Panc1 (cell line): ENCODE measurements at places on chromosomes 6 and 20. TPM values are rescaled to one million over a fixed set of nuclear protein-coding genes. Genes with fewer than 3 reads are reported as not detected.

GRCh38 chr6:16329233-16329632 lies 90.8 kb downstream of the GMPR start:
- DNase-seq: no peak

GRCh38 chr6:44122801-44123200 lies 4.5 kb downstream of the MRPL14 start:
- no peak for DNase-seq

LPA gene
- total RNA-seq: 0.21 TPM

- DNase-seq: no peak
These were observed 705.9 kb downstream of the DHX35 start for GRCh38 chr20:39668038-39668437.

- DNase-seq: no peak
These were observed 3.7 kb upstream of the BEND3 start for GRCh38 chr6:107118976-107119375.

MEP1A gene
- total RNA-seq: not detected

DNA sequence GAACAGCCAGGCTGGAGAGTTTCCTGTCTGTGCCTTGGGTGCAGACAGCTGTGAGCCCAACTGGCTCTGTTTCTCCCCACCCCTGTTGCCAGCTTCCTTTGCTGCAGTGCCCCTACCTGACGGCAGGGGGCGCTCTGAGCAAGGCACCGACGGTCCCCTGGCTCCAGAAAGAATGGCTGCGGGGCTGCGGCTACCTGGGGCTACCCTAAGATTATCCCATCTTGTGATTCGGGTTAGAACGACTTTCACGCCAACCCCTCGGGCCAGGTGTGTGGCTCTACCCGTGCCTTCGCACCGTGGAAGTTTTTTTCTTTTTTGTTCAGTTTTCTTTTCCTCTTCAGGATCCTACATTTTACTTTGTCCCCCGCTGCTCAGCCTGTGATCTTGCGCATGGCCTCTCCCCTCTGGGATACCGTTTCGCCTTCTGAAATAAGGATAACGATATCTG lies 33.4 kb upstream of the AAR2 start:
- no peak for DNase-seq

DNA sequence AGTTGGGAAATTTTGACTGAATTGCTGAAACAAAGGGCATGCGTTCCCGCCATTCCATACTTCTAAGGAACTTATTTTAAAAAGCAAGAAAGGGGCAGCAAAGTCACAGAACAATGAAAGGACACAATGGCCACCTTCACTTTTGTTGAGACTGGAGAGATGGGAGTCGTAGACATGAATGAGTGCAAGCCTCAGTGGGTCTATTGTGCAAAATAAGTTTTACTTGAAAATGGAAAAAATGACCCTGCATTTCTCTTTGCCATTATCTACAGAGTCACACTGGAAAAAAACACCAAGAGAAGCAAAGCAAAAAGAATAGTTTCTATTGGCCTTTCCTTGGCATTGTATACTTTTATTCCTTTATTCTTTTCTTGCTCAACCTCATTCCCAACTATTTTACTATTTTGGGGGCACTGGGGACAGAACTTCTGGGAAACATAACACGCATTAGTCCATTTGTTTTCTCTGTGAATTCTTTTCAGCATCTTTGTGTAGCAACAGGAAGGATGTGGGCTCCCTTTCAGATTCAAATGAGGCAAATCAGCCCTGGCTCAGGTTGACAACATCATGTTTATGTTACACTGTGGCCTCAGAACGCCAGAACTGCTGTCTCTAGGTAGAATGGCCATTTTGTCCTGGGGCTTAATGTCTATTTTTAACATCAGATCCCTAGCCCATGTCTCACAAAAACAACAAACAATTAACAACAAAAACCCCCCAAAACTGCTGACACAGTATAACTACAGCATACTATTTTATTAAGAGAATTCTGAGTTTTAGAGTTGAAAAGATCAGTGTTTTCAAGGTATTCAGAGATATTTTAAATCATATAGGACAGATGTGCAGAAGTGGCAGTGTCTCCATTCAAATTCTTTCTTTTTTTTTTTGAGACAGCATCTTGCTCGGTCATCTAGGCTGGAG lies 122.2 kb downstream of the FYN start:
- DNase-seq: no peak

GRCh38 chr6:9482030-9482738 lies 932.7 kb downstream of the TFAP2A start:
- DNase-seq: peak; percentile 74
